ENCODE measurements at places on chromosomes 3 and 15.
A peak's percentile ranks its signal among the peaks of the same experiment; 100 is the strongest.

DNA sequence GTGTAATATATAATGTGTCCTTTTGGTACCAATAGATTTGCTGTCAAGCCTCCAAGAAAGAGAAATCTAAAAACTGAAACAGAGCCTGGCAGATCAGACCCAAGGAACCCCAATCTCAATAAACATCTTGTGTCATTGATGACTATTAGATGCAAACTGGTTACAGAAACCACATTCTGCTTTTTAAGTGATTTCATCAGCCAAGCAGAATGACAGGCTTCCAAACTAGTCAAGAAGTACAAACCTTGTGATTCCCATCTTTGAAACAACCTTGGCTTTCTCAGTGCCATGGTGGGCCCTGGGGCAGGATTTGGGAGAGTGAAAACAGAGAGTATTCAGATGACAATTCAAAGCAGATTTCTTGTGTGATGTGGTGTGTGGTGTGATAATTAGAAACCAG lies 45.6 kb upstream of the STRIT1 start:
- DNase-seq: no peak

GRCh38 chr3:127013758-127014535 lies 31.0 kb downstream of the PLXNA1 start:
- peak; percentile 52 for DNase-seq

DNA sequence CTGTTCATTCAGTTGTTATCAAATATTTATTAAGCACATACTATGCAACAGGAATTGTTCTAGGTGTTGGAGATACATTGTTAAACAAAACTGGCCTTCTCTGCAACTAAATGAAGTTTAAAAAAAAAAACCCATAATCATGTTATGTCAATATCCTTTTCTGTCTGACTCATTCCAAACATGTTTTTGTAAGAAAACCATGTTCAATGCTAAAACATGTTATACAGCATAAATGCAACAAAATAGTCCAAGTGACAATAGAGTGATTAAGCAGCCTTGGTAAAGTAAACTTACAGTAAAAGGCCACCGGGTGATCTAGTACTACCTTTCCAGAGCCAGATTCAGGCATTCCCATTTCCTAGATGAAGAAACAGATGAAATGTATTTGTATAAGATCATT lies 278.0 kb upstream of the NECTIN3 start:
- no peak for DNase-seq

- no peak for DNase-seq
Measured at GRCh38 chr3:12601072-12601471, 44.2 kb downstream of the MKRN2 start.

GRCh38 chr3:121481106-121481880 lies 64.5 kb downstream of the POLQ start:
- no peak for DNase-seq

DNA sequence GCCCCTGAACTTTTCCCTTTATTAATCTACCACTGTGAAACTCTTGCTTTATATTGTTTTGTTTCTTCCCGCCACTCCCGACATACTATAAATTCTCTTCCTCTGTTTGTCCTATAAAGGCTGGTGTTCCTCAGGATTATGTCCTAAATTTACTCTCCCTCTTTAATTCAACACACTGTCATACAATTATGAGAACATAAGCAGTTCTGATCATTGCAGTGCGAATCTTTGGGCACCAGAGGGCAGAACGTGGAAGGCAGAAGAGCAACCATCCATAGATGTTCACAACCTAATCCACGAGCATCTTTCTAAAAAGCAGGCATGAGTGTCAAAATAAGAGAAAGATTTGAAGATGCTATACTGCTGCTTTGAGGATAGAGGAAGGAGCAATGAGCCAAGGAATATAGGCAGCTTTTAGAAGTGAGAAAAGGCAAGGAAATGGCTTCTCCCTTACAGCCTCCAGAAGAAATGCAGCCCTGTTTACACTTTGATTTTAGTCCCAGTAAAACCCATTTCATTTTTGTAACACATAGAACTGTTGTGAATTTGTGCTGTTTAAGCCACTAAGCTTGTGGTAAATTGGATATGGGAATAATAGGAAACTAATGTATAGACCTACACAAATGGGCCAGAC lies 179.4 kb downstream of the GBE1 start:
- peak; percentile 32 for DNase-seq

DNA sequence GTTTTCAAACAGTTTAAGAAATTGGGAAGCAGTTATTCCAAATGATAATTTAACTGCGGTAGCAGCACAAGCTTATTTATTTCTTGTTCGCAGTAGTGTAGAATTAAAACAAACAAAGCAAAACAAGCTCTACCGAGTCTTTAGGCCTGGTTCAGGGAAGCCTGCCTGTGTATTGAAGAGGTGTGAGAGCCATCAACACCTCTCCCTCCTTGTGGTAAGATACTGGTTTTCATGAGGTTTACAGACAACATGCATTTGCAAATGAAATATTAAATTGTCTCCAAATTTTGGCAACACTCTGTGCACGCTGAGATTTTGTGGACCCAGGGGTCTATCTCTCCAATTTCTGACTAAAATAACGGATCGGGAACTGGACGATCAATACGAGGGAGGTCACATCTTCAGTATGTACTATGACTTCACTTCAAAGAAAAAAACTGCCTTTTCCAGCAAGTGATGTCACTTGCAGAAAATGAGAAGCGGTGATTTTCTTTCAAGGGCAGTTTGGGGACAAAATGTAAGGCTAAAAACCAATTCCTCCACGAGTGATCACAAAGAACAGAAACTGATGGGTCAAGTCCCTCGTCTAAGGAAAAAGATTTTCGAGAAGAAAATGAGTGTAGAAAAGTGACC lies 721 bp downstream of the ATR start:
- DNase-seq: no peak

GRCh38 chr3:13879102-13879945 lies 547 bp downstream of the WNT7A start:
- DNase-seq: no peak

- no peak for DNase-seq
Measured at GRCh38 chr15:100895721-100896120, 16.1 kb downstream of the ALDH1A3 start.

- no peak for DNase-seq
Measured at GRCh38 chr3:120113128-120114116, 19.2 kb upstream of the GSK3B start.

DNA sequence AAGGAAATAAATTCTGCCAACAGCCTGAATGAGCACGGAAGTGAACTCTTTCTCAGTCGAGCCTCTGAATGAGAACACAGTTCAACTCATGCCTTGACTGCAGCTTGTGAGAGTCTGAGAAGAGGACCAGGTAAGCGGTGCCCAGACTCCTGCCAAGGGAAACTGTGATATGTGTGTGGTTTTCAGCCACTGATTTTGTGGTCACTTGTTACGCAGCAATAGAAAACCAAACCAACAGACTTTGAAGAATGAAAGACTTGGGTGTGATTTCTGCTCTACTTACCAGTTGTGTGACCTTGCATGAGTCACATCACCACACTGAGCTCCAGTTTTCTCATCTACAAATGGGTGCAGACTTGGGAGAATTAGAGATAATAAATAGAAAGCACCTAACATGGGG lies 30.6 kb upstream of the FAM107A start:
- no peak for DNase-seq

GRCh38 chr3:12288182-12289129 lies at the start of gene PPARG:
Gene PPARG (plus strand): TSS chr3:12289070. CDS start chr3:12379712, 90,642 bp downstream.
- DNase-seq: no peak
